Body of pancreas (tissue), 4 donors: ENCODE measurements at places on chromosomes 12 and 14.

- DNase-seq, result no peak
- H3K36me3 ChIP-seq, result no peaks in the 10 kb centered on the region
- H3K27ac ChIP-seq, result no peak overlapping the region
- no peak overlapping the region for H3K4me3 ChIP-seq
- no peaks in the 10 kb centered on the region for H3K27me3 ChIP-seq
Measured at GRCh38 chr12:131092901-131093603, 139.3 kb downstream of the ADGRD1 start.

GRCh38 chr12:54991991-54992375 is 7.4 kb upstream of the TESPA1 start:
- no peak overlapping the region for H3K4me3 ChIP-seq
- DNase-seq, result no peak
- no peaks in the 10 kb centered on the region for H3K4me1 ChIP-seq
- no peaks in the 10 kb centered on the region for H3K27me3 ChIP-seq

GRCh38 chr12:18700271-18700670 is 37.5 kb downstream of the PLCZ1 start:
- no peak overlapping the region for H3K27ac ChIP-seq
- H3K4me3 ChIP-seq, result no peak overlapping the region
- H3K27me3 ChIP-seq, result no peaks in the 10 kb centered on the region
- no peak for DNase-seq
- H3K36me3 ChIP-seq, result no peaks in the 10 kb centered on the region

- H3K27me3 ChIP-seq, result no peaks in the 10 kb centered on the region
- DNase-seq, result no peak
- no peak overlapping the region for H3K4me3 ChIP-seq
- H3K4me1 ChIP-seq, result no peaks in the 10 kb centered on the region
- H3K27ac ChIP-seq, result no peak overlapping the region
- H3K36me3 ChIP-seq, result no peaks in the 10 kb centered on the region
Measured at GRCh38 chr12:103589517-103589916, 2.4 kb downstream of the STAB2 start.

DNA sequence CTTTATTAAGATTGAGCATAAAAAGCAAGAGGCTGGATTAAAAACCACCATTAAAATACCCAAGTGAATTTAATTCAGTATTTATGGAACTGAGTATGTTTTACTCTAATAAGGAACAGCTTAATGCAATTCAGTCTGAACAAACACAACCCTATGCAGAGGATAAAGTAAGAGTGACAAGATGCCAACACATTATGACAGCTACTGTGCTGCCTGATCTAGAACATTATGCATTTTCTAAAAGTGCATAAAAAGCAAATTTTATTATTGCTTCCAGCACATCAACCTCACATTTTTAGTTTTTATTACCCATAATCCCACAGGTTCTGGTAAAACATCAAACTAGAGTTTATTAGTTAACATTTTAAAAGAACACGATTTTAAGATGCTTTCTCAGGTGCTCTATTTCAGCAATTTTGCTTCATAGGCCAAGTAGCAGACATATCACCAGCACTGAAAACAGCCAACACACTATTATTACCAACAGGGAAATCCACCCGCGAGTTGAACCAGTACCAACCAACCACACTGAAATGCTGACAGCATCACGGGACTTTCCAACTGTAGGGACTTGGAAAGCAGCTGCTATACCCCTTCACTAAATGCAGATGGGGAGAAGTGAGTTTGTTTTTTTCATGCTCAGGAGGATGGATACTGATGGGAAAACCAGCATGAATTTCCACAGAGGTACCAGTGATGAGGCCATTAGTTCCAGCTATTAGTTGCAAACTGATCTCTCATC is 372.1 kb downstream of the KCNH5 start:
- DNase-seq, result no peak
- no peak overlapping the region for H3K27ac ChIP-seq
- no peaks in the 10 kb centered on the region for H3K36me3 ChIP-seq
- no peaks in the 10 kb centered on the region for H3K27me3 ChIP-seq
- no peaks in the 10 kb centered on the region for H3K4me1 ChIP-seq
